ENCODE measurements at places on chromosomes 11 and 22.

GRCh38 chr11:104098555-104098954, 62.1 kb downstream of the DDI1 start:
- DNase-seq, result no peak

- DNase-seq, result no peak
Observed at GRCh38 chr22:46196278-46196677, 46.0 kb downstream of the PPARA start.

- DNase-seq, result no peak
Observed at GRCh38 chr11:2857918-2858317, 27.7 kb downstream of the CDKN1C start.

DNA sequence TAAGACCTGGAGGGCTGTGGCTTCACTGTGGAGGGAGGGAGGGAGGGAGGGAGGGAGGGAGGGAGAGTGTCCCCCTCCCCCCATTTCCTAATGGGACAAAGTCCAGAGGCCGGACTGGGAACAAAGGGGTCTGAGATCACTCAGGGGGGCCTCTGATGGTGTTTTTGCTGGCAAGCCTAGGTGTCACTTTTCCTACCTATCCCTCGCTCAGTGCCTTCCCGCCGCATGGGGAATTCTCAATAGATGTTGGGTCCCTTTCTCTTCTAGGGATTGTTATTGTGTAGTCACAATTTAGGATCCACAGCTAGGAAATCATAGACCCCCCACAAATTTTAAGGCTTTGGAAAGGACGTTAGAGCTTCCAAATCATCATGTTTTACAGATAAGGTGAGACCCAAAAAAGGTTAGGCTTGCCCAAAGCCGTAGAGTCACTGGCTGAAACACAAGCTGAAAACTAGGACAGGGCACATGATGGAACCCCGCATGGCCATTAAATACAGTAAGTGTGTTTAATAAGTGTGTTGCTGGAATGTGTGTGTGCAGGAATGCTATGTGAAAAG, 4.8 kb upstream of the FTH1 start:
- no peak for DNase-seq

- no peak for DNase-seq
Observed at GRCh38 chr11:122167100-122167499, 51.1 kb upstream of the BLID start.

DNA sequence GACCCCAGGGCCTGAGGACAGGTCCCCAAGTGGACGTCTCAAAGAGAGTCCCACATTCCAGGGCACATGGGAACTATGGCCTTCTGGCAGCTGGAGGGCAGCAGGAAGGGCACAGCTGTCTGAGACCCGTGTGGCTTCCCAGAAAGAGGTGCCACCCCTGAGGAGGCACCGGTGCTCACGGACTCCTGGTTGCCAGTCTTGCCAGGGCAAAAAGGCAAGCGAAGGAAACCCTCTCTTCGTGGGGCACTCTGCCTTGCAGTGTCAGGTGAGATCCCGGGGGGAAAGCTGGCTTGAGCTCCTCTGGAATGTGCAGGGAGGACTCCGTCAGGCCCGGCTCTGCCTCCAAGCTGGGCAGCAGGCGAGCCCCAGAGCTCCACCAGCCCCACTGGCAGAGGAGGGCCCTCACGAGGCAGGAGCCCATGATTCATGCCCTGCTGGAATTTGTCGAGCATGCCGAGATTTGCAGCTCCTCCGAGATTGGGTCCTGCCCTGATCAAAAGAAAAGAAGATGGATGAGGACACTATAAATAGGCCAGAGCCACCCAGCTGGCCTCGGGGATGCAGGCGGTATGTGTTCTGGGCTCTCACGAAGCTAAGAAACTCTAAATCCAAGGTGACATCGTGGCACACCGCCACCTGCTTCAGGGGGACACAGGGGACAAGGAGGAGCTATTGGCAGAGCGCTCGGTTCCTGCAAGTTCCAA, 9.9 kb upstream of the CELSR1 start:
- DNase-seq, result no peak

DNA sequence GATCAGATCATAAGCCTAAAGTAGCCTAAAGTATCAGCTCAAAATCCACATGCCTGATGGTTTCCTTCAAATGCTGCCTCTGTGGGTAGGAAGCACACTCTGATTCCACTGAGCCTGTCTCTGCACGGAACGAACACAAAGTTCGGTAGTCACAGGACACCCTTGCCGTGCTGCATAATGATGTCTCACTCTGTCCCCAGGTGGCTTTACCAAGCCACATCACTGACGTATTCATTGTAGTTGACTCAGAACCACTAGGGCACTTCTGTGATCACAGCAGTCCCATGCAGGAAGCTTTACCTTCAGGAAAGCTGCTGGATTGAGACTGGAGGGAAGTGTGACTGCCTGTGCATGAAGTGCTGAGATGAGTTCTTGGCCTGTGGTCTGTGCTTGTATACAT, 147.7 kb downstream of the ATXN10 start:
- no peak for DNase-seq

- no peak for DNase-seq
Observed at GRCh38 chr11:127675581-127675980, 675.0 kb upstream of the KIRREL3 start.

DNA sequence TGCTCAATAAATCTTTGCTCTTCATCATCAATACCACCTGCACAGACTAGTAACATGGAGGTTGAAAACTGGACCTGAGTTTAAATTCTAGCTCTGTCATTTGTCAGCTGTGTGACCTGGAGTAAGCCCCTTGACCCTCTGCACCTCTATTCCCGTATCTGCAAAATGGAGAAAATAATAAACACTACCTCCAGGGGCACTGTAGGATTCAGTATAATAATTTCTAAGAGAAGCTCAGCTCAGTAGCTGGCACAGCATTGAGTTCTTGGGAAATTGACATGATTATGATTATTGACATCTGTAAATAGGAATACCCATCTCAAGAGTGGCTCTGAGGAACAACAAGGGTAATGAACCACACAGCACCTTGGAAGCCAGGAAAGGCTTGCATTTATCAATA, 78.4 kb downstream of the MN1 start:
- DNase-seq, result no peak

GRCh38 chr11:3205261-3206155, 13.1 kb downstream of the MRGPRG start:
- DNase-seq, result no peak

DNA sequence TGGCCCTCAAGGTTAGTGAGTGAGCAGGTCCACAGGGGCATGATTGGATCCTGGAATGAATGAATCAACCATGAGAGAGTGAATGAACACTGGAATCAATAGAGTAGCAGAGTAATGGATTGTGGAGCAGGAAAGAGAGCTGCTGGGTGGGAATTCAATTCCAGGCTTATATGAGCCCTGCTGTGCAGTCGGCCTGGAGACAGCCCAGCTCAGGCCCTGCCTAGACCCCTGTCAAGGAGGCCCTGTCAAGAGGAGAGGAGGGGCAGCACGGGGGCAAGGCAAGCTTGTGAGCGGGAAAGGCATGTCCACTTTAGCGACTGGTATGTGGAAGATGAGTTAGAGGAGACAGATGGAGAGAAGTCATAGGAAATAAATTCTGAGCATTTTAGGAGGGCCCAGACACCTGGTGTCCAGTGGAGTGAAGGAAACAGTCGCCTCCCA, 1.3 kb upstream of the FOLR1 start:
- DNase-seq, result no peak

DNA sequence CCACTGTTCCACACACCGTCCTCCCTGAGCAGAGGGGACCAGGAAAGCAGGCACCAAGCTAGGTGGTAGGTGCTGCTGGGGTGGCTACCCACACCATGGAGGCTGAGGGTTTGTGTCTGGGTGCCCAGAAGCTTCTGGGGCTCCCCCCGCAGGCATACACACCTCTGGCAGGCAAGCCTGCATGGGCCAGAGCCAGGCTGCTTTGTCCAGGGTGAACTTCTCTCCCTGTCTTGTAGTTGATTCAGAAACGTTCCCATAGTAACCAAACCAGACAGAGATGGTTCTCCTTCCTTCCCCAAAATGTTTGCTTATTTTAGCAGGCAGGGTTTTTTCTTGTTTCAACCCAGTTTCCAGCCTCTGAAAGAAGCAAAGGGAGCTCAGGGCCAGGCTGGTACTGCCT, 40.9 kb upstream of the SUSD2 start:
- DNase-seq, result no peak

DNA sequence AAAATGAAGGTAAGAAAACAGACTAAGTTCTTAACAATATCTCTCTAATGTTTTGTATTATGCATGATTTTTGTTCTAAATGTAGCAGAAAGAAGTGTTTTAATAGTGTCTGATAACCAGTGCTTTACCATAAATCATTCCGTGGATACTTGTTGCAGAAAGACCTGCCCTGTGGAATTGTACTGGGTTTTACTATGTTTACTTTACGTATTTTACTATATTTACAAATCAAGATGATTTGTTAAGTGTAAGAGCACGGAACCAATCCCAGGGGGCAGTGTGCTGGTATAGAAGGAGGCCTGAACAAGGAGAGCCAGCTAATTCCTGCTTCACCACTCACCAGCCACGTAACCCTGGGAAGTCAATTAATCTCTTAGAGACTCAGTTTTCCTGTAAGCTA, 1.4 kb downstream of the HTR3B start:
- DNase-seq, result peak; percentile 48

DNA sequence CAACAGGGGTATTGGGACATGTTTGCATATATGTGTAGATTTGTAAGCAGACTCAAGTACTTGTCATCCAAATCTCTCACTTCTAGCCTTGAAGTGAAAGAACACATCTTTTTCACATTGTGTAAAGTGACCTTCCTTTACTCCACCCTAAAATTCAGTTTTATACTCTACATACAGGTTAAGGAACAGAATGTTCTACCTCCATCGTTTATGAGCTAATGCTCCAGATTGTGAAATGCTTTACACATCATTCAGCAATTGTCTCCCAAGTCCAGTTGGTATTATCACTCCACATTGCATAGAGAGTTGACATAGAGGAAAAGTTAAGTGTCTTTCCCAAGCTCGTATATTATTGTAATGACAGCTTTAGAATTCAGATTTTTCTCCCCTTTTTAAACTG, 46.1 kb upstream of the BLID start:
- no peak for DNase-seq

- no peak for DNase-seq
Observed at GRCh38 chr11:129894278-129895125, 876 bp downstream of the NFRKB start.

GRCh38 chr11:11967669-11968510, 40.5 kb downstream of the DKK3 start:
- no peak for DNase-seq

GRCh38 chr11:69094111-69094914, 45.6 kb downstream of the TPCN2 start:
- DNase-seq, result no peak

DNA sequence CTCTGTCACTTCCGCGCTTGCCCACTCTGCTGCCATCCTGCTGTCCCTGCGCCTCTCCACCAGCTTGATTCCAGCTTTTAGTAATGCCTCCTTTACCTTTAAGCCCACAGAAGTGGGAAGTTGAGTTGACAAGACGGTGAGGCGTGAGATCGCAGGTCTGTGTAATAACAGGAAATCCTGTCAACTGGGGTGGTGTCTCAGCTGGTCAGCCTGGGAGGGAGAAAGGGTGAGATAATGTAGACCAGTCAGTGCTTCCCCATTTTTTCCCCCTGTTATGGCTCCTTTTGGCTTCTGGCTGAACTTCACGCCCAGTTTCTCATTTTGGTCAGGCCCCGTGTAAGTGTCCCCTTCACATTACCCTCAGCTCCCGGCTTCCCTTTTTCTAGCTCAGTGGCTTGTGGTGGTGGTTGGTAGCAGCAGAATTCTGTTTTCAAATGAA, 98.9 kb downstream of the TRAF6 start:
- DNase-seq, result no peak

- DNase-seq, result no peak
Observed at GRCh38 chr11:44328138-44328660, 18.3 kb upstream of the ALX4 start.

DNA sequence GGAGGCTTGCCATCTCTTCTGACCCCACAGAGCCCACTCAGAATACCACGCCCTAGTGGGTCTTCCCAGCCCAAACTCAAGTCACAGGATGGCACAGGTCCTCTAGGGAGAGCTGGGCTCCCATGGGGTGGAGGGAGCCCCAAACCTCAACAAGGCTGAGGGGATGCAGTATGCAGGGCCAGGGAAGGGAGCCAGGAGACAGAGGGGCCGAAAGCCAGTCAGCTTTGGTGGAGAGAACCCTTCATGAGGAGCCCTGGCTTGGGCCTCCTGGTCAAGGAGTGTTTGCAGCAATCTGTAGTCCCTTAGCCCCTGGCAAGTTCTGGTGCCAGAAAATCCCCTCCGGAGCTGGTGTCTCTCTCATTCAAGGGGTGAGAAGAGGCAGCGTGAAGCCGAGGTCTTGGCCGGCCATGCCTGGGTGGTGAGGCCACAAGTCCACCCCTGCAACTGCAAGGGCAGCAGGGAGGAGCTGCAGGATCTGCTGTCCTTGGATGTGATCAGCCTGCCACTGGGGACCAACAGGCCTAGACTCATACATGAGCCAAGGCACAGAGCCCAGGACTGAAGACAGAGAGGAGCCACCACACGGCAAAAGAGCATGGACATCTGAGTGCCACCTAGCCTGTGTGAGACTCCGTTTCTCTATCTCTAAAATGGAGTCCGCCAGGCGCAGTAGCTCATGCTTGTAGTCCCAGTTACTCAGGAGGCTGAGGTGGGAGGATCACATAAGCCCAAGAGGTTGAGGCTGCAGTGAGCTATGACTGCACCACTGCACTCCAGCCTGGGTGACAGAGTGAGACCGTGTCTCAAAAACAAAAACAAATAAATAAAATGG, 24.1 kb downstream of the NEAT1 start:
- no peak for DNase-seq

GRCh38 chr11:69152733-69153421, 2.9 kb upstream of the SMIM38 start:
- DNase-seq, result no peak

DNA sequence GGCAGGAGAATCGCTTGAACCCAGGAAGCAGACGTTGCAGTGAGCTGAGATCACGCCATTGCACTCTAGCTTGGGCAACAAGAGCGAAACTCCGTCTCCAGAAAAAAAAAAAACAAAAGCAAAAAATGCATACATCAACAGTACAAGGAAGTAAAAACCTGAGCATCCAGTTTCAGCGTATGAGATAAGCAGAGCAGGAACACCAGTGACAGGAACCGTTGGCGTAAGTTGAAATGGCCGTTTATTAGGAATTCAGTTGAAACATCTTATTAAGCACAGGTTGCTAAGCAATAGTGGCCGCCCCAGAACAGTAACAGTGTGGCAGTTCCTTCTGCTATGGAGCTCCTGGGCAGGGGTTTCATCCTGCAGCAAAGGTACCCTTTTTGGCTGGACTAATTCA, 4.0 kb upstream of the L3MBTL2 start:
- DNase-seq, result no peak

DNA sequence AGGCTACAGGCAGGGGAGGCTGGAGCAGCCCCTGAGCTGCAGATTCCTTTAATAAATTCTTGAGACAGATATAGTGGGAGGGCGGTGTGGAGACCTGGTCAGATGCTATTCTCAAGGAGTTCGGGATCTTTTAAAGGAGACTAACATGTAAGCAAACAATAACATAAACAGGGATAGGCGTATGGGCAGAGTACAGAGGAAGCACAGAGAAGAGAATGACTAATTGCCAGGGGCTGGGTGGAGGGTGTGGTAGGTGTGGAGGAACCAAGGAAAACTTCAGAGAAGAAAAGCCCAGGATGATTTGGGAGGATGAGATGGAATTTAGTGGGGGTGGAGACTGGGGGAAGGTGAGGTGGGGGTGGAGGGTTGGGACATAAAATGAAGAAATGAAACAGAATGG, 9.7 kb upstream of the HEPHL1 start:
- DNase-seq, result no peak
